MCF 10A (cell line): ENCODE measurements at places on chromosomes 13 and 19. TPM values are rescaled to one million over a fixed set of nuclear protein-coding genes. Genes with fewer than 3 reads are reported as not detected.

Gene IGSF23
- not detected in 2 replicates for total RNA-seq

Gene FFAR3
- not detected in 2 replicates for total RNA-seq

Gene KLK2
- total RNA-seq = not detected in 2 replicates

Gene FAAP24
- total RNA-seq = 4.1 and 5.1 TPM in 2 replicates

DNA sequence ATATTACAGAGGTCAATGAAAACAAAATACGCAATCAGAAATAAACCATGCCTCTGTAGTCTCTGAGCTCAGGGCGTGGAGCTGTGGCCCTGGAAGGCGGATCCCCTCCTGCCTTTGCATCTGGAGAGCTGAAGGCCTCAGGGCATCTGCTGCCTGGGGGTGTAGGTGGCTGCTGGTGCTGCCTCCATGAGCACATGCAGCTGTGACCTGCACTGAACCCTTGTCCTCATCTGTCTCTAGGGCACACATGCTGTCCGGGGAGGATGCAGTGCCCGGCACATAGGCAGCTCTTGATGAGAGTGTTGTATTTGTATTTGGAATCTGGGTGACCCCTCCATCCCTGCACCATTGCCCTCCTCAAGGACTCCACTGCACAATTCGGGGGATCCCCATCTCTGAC is 185.7 kb downstream of the TEX29 start:
- DNase-seq = no peak

DNA sequence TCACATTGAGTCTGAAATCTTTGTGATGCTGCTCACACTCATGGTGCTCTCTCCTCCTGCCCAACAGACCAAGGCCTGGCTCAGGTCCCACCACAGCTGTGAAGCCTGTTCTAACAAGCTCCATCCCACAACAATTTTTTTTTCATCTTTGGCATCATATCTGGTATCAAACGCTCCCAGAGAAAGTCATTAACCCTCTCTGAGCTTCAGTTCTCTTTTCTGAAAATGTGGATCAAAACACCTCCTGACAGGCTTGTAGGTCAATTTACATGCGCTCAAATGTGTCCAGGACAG is 224.4 kb downstream of the LACC1 start:
- peak; percentile 2 for DNase-seq

DNA sequence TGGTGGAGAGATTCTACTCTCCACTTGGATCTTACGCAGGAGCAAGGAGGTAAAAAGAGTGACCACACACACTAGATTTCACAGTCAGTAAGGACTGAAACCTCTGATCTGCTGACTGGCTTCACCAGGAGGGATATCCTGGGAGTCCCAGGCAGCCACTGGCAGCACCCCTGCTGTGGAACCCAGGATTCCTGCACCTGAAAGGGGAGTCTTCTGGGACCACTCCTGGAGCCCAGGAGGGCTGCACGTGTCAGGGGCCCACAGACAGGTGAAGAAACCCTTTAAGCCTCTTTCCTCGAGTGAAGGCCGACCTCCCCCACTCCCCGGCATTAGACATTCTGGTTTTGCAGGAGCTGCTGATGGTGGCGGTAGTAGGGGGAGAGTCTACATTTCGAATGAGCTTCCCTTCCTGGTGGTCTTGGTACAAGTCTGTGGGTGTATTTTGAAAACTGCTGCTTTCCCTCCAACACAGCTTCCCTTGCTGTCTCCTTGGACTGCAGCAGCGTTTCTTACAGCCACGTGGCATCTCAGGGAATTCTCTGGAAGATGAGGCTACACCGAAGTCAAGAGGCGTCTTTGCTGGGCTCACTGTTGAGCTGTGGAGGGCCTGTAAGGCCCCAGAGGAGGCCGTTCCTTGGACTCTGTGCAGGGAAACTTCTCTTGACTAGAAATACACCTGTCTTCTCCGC is 62.6 kb downstream of the ALOX5AP start:
- DNase-seq = no peak

GRCh38 chr19:45245334-45245787 is at the start of gene EXOC3L2:
TSS of gene EXOC3L2 (minus strand) at chr19:45245407. CDS start at chr19:45239045, 6,362 bp downstream.
- DNase-seq = no peak
